ENCODE measurements at places on chromosomes 1 and 21.

GRCh38 chr1:9338397-9339246 is 45.9 kb downstream of the SPSB1 start:
- DNase-seq, result no peak

DNA sequence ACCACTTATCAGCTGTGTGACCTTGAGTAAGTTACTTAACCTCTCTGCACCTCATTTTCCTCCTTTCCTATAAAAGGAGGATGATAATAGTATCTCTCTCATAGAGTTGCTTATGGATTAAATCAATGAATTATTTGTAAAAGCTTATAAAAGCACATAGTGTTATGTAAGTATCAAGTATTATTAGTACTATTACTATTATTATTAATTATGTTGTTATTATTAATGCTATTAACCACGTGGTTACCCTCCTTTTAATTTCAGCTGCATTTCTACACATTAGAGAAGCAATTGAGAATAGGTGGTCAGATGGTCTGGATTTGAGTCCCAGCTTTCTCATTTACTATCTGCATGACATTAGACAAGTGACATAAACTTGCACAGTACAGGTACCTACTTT is 58.1 kb upstream of the WNT4 start:
- DNase-seq, result no peak

GRCh38 chr1:209398313-209398991 is 185.1 kb upstream of the CAMK1G start:
- DNase-seq, result peak; percentile 17

GRCh38 chr1:225915538-225915991 is 8.5 kb downstream of the PYCR2 start:
- DNase-seq, result no peak

DNA sequence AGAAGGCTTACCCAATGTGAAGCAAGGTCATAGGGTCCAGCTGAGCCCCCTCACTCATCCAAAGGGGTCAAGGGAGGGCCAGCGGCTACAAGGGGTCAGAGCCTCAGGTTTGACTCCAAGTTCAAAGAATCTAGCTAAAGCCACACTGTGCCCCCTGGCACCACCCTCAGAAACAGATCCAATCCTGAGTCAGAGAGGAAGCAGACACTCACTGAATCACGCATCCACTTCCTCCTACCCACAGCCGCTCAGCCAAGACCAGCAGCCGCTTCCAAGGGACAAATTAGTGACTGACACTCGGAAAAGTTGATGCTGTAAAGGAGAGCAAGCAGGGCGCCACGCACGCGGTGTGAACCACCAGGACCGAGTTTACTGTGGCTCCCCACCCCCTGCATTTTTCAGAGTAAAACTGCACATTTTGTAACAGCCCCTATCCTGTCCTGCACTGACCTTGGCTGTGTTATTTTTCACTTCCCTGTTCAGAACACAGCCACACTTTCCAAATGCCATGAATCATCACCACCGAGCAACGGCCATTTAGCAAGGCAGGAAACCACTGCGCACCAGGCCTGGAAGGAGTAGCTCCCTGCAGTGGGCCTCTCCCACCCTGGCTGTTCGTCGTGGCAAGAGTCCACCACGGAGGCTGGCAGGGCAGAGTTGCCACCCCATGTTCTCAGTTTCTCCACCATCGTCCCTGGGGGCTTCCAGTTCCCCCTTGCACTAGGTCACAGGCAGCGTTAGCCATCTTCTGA is 147.8 kb downstream of the TOMM20 start:
- peak; percentile 95 for DNase-seq

Measured in activated CD4-positive, alpha-beta T cell treated with anti-CD3 and anti-CD28 coated beads, Interleukin-2, Interleukin-6, amounts not matched to agents 100 ng/mL and 50 ng/mL, durations not matched to agents 16 hours and 8 hours (primary cell).